ENCODE measurements at places on chromosomes 3 and 15.

GRCh38 chr3:172705170-172705569, 5.7 kb downstream of the NCEH1 start:
- no peak for DNase-seq

- DNase-seq: no peak
These were observed 53.0 kb upstream of the HES1 start for GRCh38 chr3:194082743-194083636.

- no peak for DNase-seq
These were observed 109.9 kb downstream of the TLE3 start for GRCh38 chr15:69987492-69988489.

DNA sequence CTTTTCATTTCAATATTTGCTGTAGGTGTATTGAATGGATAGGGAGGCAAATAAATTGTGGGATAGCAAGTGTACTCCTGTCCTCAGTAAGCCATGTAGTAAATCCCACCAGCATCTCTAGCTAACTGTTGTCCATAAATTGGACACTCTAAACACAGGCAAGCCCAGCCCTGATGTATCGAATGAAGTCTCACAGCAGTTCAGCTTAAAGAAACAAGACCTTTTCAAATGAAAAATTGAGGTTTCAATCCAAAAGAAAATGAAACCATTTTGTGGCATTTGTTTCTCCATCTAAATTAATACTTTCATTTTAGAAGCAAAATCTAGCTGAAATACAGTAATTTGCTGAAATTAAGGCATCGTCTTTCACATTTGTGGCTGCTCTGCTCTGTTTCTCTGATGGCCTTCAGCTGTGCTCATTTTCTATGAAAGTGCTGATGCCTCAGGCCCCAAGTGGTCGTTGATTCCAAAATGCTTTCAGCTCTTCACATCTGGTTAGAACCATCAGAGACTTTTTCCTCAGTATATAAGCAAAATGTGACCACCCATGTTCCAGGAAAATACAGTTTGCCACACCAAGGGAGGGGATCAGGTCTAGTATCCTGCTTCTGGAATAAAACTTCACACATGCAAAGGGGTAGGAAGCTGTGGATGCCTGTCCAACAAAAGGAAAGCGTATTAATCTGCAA, 245.0 kb downstream of the ZMAT3 start:
- no peak for DNase-seq

DNA sequence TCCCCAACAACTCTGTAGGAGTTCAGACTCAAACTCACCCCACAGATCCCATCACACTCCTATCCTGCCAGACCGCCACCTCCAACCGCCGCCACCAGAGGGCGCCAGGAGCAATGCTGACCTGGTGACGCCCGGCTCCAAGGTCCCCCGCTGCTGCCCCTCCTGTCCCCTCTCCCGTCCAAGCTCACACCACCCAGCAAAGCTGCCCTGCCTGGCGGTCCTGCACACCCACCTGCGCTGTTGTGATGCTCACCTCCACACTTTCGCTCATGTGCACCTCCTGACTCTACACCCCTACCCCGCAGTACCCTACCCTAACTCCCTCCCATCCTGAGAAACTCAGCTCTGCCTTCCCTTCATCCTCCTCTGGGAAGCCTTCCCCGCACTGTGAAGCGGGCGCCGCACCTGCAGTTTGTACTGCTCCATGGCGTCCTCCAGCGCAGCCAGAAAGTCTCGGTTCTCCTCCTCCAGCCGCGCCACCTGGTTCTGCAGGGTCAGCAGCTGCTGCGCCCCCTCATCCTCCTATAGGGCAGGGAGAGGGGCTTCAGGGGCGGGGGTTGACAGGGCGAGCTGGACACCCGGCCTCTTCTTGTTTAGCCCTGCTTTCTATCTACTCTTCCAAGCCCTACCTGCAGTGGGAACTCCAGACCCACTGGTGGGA, 7.9 kb downstream of the KIF7 start:
- DNase-seq: peak; percentile 85

- no peak for DNase-seq
These were observed 462.7 kb upstream of the ATP11B start for GRCh38 chr3:182330646-182331045.

DNA sequence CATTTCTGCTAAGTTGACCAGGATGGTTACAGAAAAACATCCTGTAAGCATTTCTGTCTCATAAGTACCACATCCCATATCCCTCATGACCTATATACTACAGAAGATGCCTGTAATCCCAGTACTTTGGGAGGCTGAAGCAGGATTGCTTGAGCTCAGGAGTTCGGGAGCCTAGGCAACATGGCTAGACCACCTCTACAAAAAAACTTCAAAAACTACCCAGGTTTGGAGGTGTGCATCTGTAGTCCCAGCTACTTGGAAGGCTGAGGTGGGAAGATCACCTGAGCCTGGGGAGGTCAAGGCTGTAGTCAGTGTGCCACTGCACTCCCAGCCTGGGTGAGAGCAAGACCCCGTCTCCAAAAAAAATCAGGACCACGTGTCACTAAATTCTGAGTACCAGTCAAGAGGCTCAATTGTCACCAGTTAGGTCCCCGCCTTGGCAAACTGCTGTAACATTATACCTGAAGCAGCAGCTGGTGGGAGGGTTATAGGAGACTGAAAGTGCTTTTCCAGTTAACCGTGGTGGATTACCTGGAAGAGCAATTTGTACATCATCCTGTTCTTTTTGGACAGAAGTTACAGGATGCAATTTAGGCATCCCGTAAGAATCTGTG, 6.2 kb downstream of the RPL32 start:
- no peak for DNase-seq

DNA sequence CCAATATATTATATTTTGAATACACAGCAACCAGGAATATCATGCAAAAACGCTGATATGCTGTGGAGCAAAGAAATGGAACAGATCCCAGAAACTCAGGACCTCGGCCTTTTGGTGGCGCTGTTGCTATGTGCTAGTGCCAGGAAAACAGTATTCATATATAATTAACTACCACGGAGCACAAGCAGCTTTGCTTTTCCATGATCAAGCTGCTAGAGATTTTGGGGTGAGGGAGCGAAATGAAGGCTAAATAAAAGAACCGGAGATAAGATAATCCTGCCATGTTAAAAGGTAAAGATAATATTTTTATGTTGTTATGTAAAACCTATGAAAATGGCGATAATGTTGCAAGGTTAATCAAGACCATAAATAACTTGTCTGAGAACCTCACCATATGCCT, 157.7 kb upstream of the FAM3D start:
- peak; percentile 41 for DNase-seq

GRCh38 chr15:77418966-77419835, 703 bp downstream of the PEAK1 start:
- DNase-seq: peak; percentile 60

DNA sequence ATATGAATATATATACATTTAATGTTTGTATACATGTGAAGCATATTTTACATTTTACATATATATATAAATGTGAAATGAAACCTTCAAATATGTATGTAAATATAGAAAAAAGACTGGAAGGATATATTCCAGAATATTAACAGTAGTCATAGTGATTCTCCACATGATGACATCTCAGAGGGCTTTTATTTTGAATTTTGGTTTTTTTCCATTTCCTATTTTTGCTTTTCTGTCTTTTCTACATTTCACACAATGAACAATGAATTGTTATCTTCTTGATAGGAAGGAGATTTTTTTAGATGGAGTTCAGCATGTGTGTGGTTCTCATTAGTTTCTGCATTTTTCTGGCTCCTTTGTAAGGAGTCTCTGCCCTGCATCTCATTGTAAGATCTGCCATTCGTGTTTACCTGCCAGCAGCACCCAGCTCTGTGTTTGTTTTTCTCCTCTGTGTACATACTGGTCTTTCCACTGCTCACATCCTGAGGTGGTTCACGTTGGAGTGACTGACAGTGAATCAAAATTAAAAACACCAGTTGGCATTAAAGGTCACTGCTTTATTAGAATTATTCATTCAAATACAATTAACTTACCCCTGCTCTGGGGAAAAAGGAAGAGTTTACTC, 425.3 kb upstream of the MDFIC2 start:
- no peak for DNase-seq

DNA sequence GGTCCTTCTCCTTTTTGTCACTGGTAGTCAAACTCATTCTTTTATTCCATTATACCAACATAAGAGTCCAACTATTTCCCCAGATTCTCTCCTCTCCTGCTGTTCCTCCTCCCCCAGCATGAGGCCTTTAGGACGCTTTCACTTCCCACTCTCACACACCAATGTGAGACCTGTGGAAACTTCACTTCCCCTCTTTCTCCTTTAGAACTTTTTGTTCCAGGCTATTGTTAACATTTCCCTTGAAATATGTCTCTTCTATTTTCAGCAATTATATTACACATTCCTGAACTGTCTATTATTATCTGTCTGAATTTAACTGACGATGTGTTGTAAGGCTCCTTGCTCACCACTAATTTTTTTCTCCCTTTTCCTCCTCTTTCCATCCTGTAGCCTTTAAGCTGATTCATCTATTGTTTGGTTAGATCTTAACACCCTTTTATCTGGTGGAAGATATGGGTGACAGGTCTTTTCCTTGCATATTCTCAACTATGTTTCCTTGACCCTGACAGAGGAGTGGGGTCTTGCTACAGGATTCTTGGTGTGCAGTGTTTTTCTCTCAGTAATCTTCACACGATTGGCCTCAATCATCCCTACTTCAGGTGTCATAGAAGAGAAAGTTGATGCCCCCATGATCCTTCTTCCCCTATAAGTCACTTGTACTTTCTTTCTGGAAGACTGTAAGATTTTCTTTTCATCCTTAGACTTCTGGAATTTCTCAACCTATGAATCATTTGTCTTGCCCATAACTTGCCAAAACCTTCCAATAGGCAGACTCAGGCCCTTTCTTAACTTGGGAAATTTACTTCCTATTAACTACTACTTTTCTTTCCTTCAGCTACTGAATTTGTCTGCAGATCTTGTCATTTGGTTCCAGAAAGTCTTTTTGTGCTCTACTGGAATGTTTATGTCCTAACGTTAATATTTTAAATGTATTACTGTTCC, 5.9 kb downstream of the CYP19A1 start:
- no peak for DNase-seq

GRCh38 chr3:113454630-113455029, 13.3 kb upstream of the CFAP44 start:
- DNase-seq: no peak

- DNase-seq: no peak
These were observed 37.1 kb downstream of the IL17RD start for GRCh38 chr3:57127891-57128518.

GRCh38 chr15:98791046-98791701, 142.8 kb downstream of the IGF1R start:
- DNase-seq: no peak

DNA sequence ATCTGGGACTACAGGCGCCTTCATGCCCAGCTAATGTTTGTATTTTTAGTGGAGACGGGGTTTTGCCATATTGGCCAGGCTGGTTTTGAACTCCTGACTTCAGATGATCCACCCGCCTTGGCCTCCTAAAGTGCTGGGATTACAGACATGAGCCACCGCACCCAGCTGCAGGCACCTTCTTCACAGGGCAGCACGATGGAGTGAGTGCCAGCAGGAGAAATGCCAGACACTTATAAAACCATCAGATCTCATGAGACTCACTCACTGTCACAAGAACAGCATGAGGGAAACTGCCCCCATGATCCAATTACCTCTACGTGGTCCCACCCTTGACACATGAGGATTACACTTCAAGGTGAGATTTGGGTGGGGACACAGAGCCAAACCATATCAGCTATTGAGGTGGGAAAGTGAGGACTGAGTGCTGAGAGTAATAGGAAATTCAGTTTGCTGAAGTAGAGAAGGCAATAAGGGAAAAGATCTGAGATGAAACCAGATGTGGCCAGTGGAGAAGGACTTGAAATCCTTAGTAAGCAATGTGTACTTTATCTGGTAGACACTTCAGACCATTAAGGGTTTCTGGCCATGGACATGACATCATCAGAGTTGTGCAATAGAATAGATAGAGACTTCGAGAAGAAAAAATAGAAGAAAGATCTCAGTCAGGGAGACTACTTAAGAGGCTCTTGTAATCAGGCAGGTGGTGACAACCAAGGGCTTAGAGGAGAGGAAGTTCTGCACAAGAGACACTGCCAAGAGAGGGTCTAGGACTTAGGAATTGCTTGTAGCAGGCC, 18.1 kb upstream of the ATP13A5 start:
- no peak for DNase-seq

GRCh38 chr3:16723978-16724377, 118.8 kb upstream of the DAZL start:
- DNase-seq: no peak

GRCh38 chr3:45907769-45908705, 21.7 kb downstream of the CCR9 start:
- no peak for DNase-seq

DNA sequence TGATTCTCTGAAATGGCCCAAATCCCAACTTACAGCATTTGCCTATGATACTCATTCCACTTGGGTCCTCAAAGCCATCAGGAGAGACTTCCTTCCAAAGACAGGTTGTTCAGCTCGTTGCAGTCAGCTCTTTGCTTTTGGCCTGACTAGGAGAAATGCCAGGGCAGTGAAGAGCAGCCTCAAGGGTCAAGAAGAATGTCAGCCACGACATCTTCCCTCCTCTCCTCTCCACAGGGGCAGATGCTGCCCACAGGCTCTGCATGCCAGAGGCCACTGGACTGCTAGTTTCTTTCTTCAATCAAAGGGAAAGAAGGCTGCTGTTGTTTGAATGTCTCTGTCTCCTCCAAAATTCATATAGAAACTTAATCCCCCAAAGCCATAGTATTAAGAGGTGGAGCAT, 201.7 kb upstream of the PFN2 start:
- DNase-seq: no peak

DNA sequence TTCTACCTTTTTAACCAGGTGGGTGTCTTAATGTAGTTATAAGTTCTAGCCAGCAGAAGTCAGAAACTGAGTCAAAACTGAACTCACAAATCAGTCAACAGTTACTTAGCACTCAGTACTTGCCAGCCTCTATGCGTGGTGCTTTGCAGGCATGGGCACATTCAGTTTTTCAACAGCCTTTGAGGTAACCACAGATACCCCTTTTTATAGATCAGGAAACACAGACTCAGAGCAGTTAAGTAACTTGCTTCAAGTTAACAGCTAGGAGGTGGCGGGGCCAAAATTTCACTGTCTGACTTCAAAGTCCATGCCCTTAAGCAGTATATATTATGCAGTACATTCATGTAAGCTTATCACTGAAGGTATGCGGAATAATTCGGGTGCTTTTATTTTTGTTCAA, 139.4 kb downstream of the FHIT start:
- no peak for DNase-seq

DNA sequence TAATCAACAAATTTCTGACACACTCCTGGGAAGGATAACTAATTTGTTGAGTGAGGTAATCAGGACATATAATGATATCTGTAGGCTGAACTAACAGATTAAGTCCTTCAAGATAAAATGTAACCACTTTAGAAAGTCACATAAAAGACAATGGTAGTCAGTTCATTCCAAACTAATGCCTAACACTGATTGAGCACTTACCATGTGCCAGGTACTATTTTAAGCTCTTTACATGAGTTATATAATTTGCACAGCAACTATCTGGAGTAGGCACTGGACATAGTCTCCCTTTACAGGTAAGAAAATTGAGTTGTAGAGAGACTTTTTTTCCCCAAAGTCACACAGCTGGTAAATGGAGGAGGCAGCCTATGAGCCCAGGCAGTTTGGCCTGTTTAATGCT, 211.2 kb upstream of the CFAP20DC start:
- no peak for DNase-seq
